D341Med (cell line): ENCODE measurements at places on chromosomes 2 and 18.

DNA sequence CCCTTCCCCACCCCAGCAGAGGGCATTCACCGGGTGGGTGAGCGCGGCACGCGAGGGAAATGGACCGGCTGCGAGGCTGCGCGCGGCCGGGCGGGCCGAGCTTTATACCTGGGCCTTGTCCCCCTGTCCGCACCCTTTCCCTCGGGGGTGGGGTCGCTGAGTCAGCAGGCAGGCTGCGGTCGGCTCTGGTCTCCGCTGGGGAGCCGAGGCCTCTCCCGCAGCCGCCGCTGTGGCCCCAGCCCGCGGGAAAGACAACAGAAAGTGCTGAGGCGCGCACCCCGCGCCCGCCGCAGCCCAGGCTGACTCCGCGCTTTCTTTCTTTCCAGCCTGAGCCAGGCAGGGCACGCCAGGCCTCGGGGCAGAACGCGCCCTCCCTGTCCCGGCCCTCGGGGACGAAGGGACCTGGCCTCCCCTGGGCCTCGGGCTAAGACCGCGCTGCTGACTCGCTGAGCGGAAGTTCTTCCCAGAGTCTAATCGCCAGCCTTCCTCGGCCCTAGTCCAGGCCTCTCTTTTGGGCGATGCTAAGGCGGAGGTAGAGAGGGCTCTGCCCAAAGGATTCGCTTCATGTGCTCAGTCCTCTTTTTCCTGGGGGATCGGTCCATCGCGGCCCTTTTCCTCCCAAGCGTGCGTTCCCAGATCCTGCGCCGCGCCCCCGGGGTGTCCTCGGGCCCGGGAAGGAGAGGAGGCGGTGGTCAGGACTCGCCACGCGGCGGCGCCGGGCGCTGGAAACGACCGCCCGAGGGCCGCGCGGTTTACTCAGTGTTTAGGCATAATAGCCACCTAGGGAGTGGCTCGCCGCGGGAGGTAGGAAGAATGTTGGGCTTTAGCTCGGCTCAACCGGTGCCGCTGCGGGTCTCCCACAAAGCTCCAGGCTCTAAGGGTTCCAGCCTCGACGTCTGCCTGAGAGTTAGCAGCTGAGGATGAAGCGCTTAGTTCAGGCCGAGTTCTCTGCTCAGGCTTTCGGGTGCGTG lies at the start of gene CRYBA2:
Gene CRYBA2, minus strand, starts transcription at position 78 of the 971 bp plus-strand sequence. CDS start 246 bp downstream, outside the sequence.
- DNase-seq = no peak

- peak; percentile 77 for DNase-seq
These were observed 42.5 kb downstream of the CPO start for GRCh38 chr2:206981739-206982340.

DNA sequence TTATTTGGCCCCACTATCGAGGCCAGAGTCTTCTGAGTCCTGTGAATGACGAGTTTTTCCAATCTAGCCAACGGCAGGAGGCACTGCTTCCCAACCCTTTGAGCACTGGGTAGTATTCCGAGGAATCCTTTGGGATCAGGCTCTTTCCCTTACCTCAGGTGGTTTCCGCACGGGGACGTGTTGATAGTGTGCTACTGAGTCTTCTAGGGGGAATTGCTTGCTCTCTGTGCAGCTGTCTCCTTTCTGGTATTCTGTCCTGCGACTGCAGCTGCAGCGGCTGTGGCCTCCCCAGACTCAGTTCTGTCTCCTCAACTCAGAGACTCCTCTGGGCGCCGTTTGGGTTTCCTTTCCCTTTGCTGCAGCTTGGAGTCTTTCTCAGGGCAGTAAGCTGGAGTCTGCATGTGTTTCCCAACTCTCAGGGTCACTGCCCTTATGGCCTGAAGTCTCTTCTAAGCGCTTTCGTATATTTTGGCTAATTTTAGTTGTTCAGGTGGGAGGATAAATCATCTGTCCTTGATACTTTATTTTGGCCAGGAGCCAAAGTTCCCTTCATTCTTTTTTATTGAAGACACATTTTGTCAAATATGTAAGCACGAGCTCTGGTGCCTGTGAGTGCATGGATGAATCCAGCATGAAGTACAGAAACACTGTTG lies 118.4 kb downstream of the MAP4K4 start:
- DNase-seq = no peak

DNA sequence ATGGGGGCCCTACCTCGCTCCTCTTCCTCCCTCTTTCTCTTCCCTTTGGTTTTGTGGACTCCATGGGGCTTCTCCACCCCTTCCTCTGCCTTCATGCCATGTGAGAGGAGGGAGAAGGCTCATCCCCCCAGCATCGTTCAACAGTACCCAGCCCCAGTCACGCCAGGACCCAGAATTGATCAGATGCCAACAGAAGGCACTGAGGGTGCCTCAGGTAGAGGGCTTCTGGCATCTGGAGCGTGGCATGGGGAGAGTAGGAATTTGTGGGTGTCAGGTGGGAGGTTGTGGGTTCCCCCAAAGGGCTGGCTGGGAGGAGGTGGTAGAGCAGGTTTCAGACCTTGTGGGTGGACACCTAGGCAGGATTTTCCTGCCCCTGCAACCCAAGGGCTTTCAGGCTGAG lies 122.0 kb downstream of the TWIST2 start:
- DNase-seq = no peak

DNA sequence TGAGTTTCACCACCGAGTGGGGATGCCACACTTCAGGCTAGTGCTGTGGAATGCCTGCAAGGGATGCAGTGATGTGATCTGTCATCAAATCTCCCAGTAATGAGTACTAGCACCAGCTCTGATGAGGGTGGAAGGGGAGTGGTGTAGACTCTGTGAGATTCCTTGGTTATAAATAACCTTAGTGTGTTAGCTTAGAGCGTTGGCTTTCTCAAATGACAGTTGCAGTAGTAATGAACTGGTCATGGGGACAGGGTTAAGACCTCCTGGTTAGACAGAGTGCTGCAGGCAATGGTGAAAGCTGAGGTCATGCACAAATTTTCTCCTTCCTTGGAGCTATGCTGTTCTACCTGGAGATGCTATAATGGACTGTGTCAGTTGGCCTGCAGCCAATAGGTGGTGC lies 1063.4 kb upstream of the CRIM1 start:
- DNase-seq = no peak

DNA sequence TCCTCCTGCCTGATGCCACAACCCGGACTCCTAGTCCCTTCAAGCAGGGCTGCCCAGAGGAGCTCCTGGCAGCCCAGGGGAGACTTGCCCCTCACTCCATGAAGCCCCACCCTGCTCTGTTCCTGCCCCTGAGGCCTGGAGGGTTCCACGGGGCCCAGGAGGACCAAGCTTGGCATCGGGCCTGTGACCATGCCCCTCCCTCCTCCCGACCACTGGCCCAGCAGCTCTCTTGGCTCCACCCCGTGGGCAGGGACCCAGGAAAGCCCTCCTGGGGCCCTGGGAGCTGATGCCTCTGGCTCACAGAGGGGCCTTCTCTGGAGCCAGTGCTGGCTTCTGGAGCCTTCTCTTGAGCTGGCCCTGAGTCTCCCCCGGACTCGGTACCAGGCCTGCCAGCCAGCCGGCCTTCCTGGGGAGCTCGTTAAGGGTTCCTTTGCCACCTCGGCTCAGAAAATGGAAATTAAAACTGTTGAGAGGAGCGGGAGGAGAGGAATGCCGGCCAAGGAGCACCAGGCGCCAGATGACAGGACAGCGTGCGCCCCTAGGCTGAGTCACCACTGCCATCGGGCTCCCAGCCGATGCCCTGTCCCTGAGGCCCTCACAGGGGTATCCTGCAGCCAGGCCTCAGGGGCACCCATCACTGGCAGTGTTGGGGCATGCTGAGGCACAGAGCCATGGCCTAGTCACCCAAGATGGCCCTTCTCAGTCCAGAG lies 40.6 kb upstream of the SNED1 start:
- DNase-seq = peak; percentile 46
